Cerebellar cortex (tissue), 1 donor: ENCODE measurements at places on chromosomes 3 and 15.

DNA sequence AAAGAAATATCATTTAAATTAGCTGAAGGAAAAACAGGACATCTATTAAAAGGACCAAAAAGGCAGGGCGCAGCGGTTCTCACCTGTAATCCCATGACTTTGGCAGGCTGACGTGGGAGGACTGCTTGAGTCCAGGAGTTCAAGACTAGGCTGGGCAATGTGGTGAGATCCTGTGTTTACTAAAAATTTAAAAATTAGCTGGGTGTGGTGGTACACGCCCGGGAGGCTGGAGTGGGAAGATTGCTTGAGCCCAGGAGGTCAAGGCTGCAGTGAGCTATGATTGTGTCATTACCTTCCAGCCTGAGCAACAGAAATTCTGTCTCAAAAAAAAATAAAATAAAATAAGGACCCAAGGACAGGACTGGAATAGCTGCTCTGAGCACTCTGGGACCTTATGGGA is 16.2 kb upstream of the HERC1 start:
- DNase-seq = no peak

DNA sequence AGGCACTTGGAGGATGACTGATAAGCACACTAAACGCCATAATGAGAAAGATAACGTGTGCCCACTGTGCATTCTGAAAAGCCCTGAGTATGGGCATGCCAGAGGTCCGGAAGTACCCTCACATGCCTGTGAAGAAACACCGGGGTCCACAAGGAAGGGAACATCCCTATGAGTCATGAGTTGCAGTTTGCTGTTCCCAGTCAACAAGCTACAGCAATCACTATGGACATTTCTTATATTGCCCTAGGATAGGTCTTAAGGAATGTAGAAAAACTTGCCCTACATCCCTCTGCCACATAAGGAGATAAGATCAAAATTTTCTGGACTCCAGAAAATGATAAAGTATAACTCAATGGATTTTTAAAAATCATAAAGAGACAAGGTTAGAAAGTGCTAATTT is 9.9 kb downstream of the MB21D2 start:
- DNase-seq = no peak

DNA sequence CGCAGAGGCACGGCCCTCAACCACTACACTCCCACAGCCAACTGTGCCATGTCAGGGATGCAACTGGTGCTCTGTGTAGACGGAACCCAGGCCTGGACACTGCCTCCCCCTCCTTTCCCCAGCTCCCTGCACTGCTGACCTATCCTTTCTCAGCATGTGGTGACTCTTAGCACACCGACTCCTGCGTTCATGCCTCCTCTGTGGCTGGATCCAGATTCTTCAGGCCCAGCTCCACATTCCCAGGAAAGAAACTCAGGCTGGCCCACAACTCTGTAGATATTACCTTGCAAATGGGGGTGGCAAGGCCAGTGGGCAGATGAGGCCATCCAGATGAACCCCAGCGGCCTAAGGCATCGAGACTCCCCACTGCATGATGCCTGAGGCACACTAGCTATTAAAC is 272.7 kb downstream of the OCA2 start:
- no peak for DNase-seq

DNA sequence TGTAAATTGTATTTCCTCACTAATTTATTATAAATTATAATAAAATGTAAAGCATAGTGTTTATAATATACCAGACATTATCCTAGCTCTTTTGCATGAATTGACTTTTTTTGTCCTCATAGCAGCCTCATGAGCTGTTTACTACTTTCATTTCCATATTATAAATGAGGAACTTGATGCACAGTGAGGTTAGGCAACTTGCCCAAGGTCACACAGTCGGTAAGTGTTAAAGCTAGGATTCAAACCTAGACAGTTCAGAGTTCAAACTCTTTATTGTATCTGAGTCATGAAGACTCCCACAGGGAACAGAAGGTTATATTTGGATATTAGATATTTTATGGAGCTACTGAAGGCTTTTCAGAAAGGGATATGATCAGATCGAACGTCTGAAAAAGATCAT is 322.2 kb upstream of the SATB1 start:
- DNase-seq = no peak

DNA sequence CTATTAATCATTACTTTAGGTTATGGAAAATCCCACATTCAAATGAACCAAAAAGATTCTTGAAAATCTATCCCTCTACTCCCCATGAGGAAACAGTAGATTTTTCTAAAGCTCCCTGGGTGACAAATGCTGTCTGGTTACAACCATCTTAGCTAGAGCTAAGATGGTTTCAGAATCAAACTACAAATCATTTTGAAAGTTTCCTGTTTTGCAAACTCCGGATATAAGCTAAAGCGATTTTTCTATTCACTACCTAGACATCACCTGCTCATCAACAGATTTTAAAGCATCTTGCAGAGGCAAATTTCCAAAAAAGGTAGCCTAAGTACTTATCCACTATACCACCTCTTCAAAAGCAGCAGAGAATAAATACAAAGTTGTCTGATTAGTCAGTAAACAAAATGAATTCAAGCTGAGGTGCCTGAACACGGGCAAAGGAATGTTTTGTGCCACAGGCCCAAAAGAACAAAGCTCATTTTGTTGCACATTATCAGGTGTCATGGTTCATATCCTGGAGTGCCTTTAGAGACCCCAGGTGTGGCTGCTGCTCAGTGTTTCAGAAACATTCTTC is 204.9 kb downstream of the TNIK start:
- DNase-seq = no peak

- DNase-seq = no peak
Observed at GRCh38 chr15:69701198-69701597, 248.6 kb downstream of the RPLP1 start.

DNA sequence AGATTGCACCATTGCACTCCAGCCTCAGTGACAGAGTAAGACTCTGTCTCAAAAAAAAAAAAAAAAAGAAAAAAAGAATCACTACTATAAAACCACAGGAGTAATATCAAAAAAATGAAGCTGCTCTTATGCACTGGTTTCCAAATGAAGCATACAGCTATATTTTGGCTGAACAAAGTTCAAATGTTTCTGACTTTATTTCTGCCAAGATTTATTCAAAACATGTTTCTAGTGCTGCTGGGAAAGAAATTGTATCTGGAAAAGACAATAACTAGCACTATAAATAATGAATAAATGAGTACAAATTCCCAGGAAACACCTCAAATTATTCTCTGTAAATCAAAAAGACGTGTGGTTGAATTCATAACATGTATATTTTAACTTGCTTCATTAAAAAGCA is 102.5 kb upstream of the MME start:
- no peak for DNase-seq

GRCh38 chr3:133717424-133717823 is 28.8 kb upstream of the TF start:
- DNase-seq = no peak

- no peak for DNase-seq
Observed at GRCh38 chr3:107612664-107613084, 89.9 kb downstream of the BBX start.
